ENCODE measurements at places on chromosomes 12 and 14.
A peak's percentile ranks its signal among the peaks of the same experiment; 100 is the strongest.

DNA sequence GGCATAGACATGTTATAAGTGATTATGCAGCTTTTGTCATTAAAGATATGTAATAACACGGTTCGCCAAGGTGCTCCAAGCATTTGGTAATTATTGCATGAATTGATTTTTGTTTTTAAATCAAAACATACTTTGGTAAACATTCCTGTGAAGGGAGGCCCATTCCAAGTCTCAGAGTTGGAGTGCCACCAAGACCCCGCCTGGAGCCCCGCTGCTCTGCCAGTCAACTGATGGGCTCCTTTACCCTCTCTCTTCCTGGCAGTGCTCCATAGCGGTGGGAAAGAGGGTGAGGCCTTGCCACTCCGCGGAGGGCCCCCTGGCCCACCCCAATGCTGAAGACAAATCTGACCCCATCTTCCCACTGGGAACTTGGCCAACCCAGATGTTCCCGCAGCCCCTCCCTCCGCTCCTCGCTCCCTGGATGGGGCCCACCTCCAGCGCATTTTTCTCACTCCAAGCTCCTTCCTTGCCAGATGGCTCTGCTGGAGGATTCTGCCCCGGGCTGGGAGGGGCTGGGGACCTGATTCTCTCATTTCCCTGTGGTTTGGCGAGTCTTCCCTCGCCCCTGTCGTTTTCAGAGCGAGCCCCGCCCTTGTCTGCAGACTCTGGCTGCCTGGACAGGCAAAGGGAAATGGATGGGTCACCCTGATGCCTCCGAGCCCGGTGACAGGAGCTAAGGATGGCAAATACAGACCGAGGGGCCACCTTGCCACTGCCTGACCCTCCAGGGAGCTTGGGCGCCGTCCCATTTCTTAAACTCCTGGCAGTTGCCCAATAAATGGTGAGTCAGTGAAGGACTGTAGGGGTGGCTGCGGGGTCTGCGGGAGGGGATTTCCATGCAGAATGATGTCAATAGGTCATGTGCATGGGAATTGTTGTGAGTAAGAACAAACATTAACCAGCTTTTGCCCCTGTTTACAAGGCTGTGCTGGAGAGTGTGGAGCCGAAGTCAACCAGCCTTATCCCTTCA is 9.2 kb upstream of the PAPLN start:
- no peak for DNase-seq

DNA sequence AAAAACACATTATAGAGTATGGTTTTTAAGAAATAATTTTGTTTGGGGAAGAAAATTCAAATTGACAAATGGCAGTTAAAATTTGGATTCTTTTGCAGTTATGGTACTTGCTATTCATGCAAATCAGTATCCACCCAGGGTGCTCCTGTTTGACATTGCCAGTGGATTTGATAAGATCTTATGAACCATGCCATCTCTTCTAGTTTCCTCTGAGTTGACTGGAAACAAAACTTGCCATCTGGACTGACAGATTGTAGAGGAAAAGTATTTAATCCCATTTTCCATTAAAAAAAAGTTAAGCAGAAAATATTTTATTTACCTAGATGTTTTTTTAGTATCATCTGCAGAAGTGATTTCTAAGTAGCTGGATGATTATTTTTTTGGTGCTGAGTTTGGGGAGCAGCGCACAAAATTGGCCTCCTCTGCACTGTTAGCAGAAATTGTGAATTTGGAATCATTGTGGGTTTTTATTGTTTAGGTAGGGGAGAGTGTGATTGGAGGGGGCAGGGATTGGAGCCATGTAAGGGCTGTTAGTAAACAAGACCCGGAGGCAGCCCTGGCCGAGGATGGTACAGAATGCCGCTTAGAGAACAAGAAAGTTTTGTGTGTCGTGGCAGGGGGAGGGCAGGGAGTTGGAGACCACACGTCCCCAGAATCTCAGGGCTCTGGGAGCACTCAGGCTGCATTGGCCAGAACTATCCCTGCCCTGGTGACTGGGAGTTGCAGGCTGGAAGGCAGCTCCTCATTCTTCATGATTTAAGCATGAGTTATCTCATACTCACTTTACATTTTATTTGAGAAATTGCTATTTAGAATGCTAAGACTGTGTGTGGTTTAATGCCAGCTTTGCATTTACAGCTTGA is 56.6 kb downstream of the WDR20 start:
- no peak for DNase-seq

DNA sequence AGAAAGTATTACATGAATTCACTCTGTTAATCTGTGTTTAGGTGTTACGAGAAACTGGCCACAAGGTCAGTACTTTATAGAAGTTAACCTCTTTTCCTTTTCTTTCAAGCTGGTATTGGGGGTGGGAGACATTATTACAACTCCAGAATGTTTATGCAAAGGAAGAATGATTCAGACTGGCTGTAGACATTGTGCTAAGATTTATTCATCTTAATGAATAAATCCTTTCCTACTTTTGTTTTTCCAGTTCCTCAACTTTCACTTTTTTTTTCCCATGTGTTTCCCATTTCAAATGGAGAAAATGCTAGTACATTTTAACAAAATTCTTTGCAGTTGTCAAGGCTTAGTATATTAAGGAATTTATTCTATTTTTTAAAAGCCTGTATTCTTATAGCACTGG is 1.3 kb downstream of the OTOGL start:
- no peak for DNase-seq

GRCh38 chr12:116189692-116190091 is 87.8 kb downstream of the MED13L start:
- DNase-seq, result no peak

DNA sequence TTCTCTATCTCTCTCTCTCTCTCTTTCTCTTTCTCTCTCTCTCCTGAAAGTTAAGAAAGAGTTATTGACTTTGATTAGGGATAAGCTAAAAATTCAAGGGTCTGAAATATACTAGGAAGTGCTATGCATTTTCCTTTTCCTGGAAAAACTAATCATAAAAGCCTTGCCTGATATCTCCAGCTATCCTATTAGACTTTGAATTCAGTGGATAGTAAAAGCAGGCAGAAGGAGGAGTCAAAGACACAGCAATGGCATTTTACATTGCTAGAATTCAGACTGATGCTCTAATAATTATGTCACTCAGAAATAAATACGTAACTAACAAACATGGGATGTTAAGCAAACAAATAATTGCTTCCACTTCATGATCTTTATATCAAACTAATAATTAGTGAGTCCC is 272.0 kb downstream of the SSPN start:
- no peak for DNase-seq

DNA sequence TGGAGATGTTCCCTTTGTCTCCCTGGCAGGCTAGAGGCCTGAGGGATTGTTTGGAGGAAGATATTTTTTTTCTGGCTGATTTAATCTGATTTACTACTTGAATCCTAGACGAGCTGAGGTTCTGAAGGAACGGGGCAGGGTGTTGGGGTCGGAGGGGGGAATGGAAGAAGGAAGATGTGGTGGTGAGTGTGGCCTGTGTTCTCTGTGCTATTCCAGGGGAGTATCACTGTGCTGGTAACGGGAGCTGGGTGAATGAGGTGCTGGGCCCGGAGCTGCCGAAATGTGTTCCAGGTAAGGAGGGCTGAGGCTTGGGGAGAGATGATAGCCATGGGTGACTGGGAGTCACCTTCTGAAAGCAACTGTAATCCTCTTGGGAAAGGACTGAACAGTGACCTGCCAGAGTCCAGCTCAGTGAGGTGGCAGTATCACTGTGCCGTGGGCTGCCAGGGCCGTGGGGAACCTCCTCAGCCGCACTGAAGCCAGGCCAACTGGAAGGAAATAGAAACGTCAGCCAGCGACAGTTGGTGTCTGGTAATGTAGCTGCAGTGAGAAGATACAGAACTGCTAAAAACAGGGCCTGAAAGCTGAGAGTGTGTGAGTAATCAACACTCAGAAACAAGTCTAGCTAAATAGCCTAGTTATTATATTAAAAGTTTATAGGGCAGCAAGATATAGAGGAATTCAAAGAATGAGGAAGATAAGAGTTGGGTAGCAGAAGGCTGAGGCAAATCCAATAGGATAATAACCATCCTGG is 7.9 kb downstream of the C1S start:
- DNase-seq, result no peak

GRCh38 chr14:91573894-91574837 is 64.1 kb upstream of the PPP4R3A start:
- DNase-seq, result peak; percentile 89

DNA sequence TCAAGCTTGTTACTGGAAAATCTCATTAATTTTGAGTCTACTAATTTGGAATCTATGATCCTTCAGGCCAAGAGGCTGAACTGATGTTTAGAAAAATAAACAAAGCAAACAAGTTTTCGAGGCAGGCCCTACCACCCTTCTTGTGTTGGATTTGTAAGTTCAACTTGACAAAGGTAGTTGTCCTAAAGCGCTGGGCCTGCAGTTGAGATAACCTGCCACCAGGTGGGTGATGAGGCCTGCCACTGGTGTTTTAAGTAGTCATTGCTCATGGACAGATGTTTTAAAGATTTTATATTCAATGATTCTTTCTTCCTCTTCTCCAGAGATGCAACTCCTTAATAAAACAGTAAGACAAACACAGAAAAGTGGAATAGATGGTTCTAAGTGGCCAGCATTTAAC is 19.4 kb downstream of the ACVRL1 start:
- DNase-seq, result no peak

DNA sequence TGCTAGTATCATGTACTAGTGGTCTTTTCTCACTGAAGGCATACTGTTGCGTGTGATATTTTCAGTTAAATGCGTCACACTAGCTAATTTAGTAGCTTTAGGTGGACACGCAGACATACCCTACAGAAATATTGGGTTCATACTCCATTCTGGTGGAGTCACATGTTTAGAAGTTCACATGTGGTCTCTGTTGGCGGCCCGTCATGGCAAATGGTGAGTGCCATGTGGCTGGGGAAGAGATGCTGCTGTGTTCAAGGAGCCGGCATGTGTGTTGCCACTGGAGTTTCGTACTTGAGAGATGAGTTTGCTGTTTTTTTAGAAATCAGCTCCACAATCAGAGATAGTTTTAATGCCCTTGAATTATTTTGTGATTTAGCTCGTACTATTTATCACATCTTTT is 454.6 kb downstream of the PCNX1 start:
- no peak for DNase-seq

- no peak for DNase-seq
These were observed 20.7 kb downstream of the PELI2 start for GRCh38 chr14:56138928-56139327.

DNA sequence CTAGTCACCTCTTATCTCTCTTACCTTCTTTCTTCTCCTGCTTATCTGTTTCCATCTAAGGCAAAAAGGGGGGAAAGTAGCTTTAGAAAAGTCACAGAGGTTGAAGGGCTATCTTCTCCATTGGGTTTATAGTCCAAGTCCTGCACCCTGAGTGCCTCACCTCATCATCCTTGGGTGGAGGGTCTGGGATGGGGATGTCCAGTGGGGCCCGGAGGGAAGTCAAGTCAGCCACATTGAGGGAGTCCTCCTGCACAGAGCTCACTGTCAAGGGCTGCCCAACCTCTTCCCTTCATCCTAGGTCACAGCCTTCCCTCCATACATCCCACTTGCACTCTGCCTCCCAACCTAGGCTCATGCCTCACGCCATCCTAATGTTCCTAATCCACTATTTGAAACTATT is 1.2 kb downstream of the PSME2 start:
- no peak for DNase-seq

- DNase-seq, result no peak
These were observed 54.1 kb downstream of the PLXNC1 start for GRCh38 chr12:94202245-94203180.

- DNase-seq, result no peak
These were observed 8.5 kb downstream of the BTG1 start for GRCh38 chr12:92136965-92137721.

- no peak for DNase-seq
These were observed 224.3 kb upstream of the NAV3 start for GRCh38 chr12:77606348-77606747.

DNA sequence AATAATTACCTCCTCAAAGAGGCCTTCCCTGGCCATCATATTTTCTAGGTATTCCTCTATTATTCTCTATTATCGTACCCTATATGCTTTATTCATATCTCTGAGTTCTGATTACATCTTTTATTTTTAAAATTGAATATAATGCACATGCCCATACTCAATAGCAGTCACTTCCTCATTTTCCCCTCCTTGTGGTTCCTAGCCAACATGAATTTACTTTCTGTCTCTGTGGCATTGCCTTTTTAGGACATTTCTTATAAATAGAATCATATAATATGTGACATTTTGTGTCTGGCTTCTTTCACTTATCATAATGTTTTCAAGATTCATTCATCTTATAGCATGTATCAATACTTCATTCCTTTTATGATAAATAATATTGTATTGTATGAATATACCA is 74.4 kb upstream of the TRHDE start:
- no peak for DNase-seq

DNA sequence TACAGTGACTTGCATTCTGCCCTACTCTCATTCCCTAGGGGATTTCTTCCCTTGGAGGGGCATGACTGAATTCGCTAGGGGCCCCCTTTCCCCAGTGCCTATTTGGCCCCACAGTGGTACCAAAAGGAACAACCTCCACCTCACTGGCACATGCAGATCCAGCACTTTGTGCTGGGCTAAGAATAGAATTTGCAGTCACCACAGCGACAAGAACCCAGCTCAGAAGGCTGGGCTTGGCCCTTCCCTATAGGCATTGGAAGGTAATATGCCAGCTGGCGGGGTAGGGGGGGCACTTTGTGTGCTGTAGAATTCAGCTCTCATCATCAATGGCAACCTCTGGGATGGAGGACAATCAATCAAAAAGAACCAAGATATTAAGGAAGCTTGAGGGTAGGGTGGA is 13.9 kb downstream of the BAZ2A start:
- no peak for DNase-seq

All from ascending aorta (tissue), 2 donors.